Activated CD4-positive, alpha-beta T cell treated with anti-CD3 and anti-CD28 coated beads for 48 hours (primary cell): ENCODE measurements at places on chromosomes 2 and 18.

DNA sequence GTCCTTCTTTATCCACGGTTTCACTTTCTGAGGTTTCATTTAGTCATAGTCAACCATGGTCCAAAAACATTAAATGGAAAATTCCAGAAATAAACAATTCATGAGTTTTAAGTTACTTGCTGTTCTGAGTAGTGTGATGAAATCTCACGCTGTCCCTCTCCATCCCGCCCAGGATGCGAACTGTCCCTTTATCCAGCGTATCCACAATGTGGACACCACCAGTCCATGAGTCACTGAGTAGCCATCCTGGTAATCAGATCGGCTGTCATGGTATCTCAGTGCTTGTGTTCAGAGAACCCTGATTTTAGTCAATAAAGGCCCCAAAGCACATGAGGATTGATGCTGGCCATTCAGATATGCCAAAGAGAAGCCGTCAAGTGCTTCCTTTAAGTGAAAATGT is 3.7 kb downstream of the SP140L start:
- no peak for DNase-seq

DNA sequence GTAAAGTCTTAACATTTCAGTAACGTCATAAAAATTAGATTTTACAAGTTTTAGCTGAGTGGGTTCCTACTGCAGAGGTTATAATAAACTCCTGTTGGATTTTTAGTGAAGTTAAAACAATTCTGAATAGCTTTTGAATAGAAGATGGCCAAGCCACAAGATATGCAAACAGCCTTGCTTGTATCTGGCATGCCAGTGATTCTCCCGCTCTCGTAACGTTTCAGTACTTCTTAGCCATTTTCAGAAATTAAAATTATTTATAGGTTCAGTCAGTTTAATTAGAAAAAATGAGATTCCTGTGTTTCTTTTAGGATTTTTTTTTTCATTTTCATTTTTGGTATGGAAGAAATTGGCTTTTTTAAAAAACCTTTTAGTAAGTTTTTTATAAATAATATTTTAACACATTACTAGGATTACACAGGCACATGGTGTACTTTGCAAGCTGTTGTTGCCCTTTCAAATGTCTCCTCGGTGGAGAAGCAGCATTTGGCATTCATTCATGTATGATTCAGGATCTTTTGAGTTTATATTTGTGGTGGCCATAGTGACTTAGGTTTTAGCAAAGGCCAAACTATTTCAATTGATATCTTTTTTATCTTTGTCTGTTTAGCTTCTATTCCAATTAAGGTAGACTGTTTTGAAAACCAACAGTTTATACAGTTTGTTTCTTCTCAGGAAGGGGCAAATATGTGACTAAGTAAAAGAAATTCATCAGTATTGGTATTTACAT is 30.6 kb upstream of the RND3 start:
- DNase-seq, result no peak

DNA sequence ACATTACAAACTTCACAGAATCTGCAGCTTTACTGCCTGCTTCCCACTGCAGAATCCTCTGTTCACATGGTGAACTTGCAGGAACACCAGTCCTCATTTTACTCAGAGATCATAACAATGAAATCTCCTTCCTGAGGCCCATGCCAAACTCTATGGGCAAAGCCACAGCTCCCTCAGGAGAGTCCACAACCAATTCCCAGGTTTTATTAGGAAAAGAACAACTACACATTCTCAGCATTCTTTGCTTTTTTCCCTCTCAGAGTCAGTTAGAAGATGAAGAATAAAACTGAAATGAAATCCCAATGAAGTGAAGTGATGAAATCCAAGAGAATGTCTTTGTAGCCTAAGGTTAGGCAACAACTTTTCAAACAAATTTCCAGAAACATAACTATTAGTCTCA is 233.7 kb downstream of the DSEL start:
- DNase-seq, result no peak

DNA sequence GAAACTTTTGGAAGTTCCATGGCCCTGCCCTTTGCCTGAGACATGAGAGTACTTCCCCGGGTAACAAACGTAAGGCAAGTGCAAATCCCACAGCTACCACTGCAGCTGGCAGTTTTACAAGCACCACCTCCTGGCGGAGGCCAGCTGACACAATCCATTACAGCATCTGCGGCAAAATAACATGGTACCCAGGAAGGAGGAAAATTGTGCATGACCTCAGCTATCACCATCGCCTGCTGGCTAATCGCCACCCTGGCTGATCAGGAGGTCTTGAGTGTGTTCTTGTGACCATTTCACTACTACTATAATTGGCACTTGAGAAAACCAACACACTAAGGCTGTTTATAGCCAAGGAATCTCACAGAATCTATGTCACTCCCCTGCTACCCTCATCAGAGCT is 71.7 kb upstream of the SERPINE2 start:
- no peak for DNase-seq

DNA sequence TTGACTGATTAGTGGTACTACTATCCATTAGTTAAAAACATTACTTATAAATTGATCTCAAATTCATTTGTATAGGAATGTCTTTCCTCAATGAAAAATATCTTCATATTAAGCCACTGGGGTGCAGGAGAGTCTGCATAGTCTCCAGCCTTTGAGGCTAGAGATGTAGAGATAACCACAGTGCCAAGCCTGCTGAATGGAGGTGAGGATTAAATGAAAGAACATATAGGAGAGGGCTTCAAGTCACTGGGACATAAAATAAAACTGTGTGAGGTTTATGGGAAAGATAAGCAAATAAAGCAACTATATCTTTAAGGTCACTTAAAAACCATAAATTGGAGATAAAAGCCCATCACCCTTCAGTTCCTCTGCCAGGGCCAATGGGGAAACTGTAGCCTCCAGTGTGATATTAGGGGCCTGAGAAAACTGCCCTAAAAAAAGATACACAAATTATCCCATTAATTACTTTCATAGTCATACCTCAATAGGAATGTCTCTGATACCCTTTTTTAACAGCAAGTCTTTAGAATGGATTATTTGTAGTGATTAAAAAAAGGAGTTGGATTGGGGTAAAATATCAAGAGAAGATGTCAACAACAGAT is 27.6 kb downstream of the GALNT3 start:
- DNase-seq, result no peak

DNA sequence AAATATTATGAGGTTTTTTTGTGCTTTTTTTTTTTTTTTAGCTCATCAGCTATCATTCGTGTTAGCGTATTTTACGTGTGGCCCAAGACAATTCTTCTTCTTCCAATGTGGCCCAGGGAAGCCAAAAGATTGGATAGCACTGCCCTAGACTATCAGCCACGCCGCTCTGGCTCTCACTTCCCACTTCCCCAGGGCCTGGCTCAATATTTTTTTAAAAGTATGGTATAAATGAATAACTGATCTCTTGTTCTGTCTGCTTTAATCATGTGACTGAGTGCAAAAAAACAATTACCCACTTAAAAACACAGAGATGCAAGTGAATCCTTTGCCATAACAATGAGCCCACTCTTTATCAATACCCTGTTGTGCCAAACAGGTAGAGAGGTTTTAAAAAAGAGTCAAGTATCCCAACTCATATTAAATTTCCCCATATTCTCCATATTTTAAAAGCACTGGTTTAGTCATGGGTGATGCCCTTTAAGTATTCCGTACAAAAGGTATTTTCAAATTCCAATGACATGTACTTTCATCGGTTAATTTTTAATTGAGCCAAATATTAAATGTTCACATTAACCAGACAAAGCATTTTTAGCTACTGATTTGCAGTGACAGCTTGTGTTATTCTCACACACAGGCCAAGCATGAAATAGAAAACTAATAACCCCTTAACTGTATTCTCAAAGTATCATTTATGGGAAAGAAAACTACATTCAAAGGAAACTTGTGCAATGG is 12.6 kb downstream of the BCL2 start:
- no peak for DNase-seq

- no peak for DNase-seq
These were observed 402.0 kb upstream of the UBE2E3 start for GRCh38 chr2:180578441-180578840.

DNA sequence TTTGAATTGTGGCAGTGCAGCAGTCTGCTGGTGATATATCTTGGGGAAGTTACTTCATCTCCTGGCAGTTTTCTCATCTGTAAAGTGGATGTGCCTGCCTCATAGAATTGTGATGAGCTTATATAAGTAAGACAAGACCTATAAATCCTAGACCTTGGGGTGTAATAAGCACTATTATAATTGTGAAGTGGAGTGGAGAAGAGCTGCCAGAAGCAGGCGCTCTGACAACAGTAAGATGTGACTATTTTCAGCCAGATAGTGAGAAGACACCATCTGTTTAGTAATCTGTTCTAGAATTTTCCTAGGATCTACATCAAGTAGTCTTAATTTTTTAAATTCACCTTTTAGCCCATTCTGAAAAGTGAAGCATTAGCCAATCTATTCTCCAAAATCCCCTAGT is 85.6 kb upstream of the TSPYL6 start:
- DNase-seq, result no peak

GRCh38 chr2:137379186-137379585 is 585.1 kb upstream of the HNMT start:
- DNase-seq, result no peak

DNA sequence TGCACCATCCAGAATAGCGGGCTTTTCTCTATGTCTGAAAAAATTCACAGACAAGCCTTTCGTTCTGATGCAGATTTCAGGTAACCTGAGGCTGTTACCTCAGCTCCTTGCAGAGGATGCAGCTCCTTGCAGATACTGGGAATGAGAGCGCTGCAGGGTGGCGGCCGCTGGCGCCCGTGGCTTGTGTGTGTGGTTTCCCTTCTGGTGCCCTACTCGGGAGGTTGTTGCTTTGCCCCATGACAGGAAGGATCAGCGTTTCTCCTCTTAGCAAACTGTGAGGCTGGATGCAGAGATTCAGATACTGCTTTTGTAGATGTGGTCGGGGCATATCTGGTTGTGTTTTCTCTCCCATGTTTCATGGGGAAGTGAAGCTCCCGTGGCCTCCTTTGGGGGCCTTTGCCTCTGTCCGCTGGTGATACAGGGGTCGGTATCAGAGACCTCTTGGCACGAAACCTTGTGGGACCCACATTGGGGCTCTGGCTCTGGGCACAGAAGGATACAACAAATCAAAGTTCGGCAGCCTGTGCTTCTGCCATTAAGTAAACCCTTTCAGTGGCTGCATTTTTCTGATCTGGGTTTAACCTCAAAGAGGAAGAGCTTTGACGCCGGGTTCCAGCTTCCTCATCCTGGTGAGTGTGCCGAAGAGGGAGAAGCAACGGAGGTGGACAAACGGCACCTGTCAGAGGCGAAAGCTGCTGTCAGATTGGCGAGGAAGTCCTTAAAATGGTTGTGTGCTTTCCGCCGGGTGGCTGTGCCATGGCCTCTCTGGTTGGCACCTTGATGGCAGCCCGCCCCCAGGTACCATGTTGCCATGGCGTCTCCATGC is 127.8 kb downstream of the MBP start:
- DNase-seq, result no peak

- no peak for DNase-seq
These were observed 250.2 kb downstream of the LPIN1 start for GRCh38 chr2:11996618-11997017.

GRCh38 chr2:174522553-174522952 is 35.7 kb upstream of the GPR155 start:
- no peak for DNase-seq

DNA sequence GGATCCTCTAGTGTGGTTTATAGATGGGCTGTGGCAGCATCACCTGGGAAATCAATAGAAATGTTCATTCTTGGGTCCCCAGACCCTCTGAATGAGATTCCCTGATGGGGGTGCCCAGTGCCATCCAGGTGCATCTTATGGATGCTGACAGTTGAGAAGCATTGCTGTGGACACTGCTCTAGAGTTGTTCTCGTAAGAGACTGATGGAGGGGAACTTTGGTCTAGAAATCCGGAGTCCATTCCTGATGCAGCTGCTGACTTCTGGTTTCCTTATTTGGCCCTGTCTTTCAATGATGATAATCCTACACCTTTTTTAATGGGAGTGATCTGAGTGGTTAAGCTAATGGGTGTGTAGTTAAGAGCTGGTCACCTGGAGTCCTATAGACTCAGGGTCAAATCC is 28.3 kb upstream of the E2F6 start:
- no peak for DNase-seq
